ENCODE measurements at places on chromosomes 2 and 18.

DNA sequence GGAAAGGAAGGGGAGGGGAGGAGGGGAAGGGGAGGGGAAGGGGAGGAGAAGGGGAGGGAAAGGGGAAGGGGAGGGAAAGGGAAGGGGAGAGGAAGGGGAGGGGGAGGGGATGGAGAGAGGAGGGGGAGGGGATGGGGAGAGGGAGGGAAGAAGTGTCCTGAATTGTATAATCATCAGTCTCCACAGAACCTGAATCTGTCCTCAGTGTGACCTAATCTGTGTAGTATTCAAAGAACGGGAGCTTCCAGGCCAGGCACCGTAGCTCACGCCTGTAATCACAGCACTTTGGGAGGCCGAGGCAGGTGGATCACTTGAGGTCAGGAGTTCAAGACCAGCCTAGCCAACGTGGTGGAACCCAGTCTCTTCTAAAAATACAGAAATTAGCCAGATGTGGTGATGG is 41.1 kb upstream of the CCDC150 start:
- no peak for DNase-seq

DNA sequence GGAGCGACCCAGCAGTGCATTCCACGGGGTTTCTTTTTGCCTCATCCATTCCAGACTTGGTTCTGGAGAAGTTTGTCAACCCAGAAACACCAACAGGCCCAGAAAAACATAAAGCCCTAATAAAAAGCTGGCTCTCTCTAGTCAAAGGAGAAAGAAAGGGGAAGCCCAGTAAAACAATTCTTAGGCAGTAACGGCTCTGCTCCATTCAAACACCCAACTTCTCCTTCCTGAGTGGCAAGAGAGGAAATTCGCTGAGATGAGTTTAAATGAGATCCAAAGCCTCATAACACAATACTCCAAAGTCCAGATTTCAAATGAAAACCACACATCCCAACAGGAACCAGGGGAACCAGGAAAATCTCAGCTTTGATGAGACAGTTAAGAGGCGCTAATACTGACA is 179.9 kb downstream of the RPIA start:
- no peak for DNase-seq

- no peak for DNase-seq
Measured at GRCh38 chr2:60285626-60286316, 267.7 kb downstream of the BCL11A start.

GRCh38 chr2:47254464-47254863 is 99.4 kb upstream of the STPG4 start:
- no peak for DNase-seq

GRCh38 chr2:225559072-225559415 is 159.5 kb downstream of the NYAP2 start:
- no peak for DNase-seq

- DNase-seq, result peak; percentile 72
Measured at GRCh38 chr18:55228191-55228590, 268.9 kb upstream of the CCDC68 start.

GRCh38 chr18:23560186-23560585 is 26.1 kb downstream of the NPC1 start:
- DNase-seq, result no peak

GRCh38 chr18:50839996-50840395 is 20.2 kb upstream of the MRO start:
- no peak for DNase-seq

DNA sequence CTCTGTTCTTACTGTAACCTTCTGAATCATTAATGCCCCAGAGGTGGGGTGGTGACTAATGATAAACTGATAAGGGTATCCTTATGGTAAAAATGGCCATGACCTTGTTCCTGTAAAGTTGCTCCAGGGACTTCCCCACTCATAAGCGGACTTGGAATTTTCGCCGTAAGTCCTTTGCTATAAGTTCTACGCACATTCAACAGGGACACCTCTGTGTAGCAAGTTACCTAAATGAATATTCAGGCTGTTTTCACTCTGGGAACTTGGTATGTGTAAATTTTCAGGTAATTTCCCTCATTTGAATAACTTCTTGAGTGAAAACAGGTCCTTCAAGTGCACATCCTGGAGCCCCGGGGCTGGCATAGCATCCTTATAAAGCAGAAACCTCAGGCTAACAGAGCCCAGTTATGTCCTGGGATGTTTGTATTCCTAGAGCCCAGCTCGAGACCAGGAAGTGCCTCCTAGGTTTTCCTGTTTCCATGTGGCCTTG is 9.4 kb upstream of the AGFG1 start:
- DNase-seq, result no peak

- no peak for DNase-seq
Measured at GRCh38 chr2:240648650-240649275, 23.5 kb downstream of the GPR35 start.

DNA sequence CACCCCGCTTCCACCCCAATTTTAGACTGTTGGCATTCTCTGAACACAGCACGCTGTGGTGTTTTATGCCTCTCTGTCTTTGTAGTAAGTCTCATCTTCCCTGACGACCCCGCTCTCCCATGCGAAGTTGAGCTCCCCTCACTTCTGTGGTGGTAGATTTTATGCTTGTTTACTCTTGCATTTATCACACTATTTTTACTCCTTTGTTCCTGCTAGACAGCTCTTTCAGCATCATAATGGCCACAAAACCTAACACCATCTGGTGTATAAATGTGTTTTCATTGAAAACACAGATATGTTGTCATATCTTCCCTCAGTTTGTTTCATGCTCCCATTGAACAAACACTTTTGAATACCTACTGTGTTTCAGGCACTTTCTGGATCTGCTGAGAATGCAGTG is 57.1 kb downstream of the PKP4 start:
- DNase-seq, result no peak

DNA sequence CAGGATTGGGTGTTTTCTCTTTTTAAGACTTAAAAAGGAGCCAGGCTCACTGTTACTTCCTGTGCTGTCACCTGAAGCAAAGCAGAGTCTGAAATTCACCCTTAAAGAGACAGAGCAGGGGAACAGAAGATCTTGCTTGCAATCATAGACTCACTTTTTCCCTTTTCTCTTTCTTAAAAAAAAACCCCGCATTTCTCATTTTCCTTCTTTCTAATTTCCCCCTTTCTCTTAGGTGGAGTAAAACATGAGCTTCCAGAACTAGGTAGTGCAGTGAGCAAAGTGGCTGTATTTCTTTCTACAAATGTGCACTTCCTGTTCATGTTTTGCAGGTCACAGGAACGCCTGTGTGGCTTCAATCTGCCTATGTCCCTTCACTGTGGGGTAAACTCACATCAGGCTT is 381.2 kb downstream of the LPIN1 start:
- no peak for DNase-seq

DNA sequence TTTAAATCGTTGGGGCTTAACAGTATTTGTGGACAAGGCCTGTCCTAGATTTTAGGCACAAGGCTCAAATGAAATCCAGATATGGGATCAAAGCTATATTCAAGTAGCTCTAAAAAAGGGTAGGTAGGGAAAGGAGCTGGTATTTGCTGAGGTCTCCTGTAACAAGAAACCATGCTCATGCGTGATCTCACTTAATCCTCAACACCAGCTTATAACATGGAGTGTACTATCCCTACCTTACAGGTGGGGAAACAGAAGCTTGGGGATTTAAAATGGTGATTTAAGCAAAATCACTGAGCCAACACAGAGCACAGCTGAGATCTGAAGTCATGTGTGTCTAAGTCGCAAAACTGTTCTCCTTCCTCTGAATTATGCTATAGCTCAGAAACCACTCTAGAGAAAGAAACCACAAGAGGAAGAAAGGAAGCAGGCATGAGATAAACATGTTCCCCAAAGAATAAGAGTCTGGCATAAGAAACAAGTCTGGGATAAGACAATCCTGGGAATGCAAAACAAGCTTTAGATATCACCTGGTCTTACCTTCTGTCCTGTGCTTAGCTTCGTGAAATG is 43.1 kb downstream of the CYRIA start:
- DNase-seq, result peak; percentile 20

DNA sequence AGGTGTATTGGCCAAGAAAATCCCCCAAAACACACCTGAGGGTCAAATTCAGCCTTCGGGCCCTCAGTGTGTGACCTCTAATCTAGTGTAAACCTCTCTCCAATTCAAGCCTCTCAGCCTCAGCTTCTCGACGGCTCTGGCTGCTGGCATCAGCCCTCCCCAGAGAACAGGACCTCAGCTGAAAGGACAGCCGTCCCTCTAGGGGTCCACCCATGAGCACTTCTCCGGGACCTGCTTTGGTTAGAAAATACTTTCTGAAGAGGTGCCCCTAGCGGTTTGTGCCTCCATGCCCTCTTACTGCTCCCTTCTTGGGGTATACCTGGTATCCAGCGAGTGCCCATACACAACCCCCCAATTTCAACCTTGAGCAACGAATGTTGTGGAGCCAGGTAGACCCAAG is 48.8 kb downstream of the INHBB start:
- DNase-seq, result no peak

- no peak for DNase-seq
Measured at GRCh38 chr2:143877876-143878530, 641.9 kb downstream of the ZEB2 start.

DNA sequence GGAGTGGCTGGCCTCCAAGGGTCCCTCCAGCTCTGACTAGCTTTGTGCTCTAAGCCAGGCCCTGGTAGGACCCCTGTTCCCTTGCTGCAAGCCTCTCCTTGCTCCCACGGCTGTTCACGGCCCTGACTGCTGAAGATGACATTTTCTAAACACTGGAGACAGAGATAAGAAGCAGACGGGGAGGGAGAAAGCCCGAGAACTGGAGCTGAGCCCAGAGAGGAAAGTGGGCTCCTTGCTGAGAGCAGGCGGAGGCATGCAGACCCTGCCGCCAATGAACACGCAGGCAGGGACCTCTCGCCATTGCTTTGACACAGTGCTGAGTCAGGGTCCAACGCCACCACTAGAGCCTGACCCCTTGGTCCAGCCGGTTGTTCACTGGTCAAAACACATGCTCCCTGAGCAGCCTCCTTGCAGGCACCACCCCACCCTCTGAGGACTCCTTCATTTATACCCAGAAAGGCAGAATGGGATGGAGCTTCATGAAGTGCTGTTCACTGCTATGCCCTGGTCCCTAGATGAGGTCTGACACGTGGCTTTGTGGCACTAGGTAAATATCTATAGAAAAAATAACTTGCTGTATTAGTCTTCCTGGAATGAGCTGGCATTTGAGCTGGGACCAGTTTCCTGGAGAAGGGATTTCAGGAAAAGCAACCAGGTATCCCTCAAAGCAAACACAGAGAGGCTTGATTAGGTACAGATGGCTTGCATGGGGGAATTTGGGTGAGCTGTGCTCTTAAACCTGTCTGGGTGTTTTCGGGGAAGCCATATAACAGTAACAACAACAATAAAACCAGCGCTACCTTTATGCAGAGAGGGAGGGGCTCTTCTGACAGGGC is 65.7 kb downstream of the MCFD2 start:
- DNase-seq, result peak; percentile 97

GRCh38 chr2:147365622-147366021 is 479.2 kb upstream of the ACVR2A start:
- DNase-seq, result no peak

- DNase-seq, result no peak
Measured at GRCh38 chr2:179675435-179675834, 186.0 kb downstream of the ZNF385B start.

- DNase-seq, result peak; percentile 44
Measured at GRCh38 chr2:177335917-177336450, 56.6 kb upstream of the AGPS start.

DNA sequence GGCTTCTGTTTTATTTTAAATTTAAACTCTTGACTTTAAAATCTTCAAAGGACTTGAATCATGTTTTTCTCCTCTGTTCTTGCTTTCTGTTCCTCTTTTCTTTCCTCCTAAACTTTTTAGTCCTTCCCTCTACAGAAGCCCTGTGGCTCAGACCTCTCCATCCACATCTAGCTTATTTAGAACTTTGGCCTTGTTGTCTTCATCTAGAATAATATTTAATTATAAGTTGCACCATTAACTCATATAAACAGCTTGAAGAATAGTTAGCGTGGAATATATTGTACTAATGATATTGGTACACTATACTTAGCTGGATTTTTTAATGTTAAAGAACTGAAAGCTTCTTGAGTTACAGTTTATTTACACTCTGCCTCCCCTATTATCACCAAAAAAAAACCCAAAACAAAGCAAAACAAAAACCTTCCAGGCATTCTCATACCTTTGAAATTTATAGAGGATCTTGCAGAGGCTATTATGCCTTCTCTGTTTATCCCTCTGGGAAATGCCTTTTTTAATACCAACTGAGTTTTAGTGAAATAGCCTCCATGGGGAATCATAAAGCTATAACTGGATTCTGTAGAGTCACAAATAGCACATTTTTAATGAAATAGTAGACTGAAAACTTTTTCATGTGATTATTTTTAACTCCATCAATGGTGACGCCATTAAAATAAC is 9.2 kb upstream of the CCDC141 start:
- no peak for DNase-seq

GRCh38 chr2:148903979-148904378 is 29.0 kb downstream of the KIF5C start:
- DNase-seq, result no peak

- DNase-seq, result peak; percentile 69
Measured at GRCh38 chr2:169095621-169096105, 26.3 kb downstream of the DHRS9 start.

DNA sequence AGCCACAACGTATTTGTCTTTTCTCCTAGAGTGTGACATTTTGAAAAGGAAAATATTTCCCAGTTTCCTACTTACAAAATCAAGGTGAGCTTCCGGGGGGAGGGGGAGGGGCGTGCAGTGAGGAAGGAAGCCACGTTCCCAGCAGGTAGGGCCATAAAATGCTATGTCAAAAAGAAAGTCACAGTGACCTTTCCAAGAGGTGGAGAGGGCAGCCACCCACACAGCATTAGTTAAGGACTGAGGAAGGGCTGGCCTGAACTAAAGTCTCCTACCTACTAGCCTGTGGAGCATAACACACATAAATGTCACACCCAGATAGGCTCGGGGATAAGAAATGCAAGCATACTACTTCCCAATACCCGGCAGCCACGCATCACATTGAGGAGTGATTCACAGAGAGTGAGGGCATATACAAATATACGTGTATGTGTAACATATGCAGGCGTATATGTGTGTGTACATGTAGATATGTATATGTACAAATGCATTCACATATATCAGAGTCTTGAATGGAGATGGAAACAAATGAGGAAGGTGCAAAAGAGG is 191.1 kb downstream of the STK39 start:
- no peak for DNase-seq

DNA sequence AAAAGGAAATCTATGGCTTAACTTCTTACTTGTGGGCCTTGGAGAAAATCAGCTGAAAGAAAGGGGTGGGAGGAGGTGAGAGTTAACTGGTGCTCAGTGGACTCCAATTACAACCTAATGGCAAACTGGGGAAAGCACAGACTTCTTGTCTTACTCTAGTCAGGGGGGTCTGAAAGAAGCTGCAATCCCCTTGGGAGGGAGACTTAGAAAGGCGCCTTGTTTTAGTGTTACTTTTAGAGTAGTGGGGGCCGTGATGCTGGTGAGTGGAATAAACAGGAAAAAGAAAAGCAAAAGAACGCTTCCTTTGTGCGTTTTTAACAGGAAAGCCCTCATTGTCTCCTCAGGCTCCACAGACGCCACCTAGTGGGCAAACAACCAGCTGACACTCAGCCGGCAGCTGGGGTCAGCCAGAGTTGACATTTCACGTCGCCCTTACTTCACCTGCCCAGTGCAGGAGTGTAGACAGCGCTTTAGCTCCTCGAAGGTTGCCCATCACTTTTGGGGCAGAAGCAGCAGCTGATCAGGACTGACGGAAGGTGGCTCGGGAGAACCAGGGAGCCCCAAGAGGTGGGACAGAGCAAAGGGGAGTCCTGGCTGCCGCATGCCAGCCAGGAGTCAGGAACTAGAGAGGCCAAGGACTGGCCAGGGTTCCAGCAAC is 55.9 kb upstream of the GORASP2 start:
- peak; percentile 59 for DNase-seq

All from IMR-90 (cell line).